ENCODE measurements at places on chromosomes 11 and 22. TPM values are rescaled to one million over a fixed set of nuclear protein-coding genes. Genes with fewer than 3 reads are reported as not detected.

The NTM gene
- 4.2 TPM for total RNA-seq

The ART1 gene
- not detected for total RNA-seq

The IFTAP gene
- total RNA-seq: 26.2 TPM

The CCDC81 gene
- total RNA-seq: 1.3 TPM

GRCh38 chr11:62256281-62256680 is 13.7 kb upstream of the SCGB2A2 start:
- no peak overlapping the region for H3K27ac ChIP-seq
- peaks cover 2% of the 10 kb centered on the region for H3K36me3 ChIP-seq
- peaks cover 25% of the 10 kb centered on the region for H3K27me3 ChIP-seq

GRCh38 chr22:44999231-44999630 is 10.6 kb downstream of the PHF21B start:
- no peak overlapping the region for H3K27ac ChIP-seq
- no peaks in the 10 kb centered on the region for H3K27me3 ChIP-seq
- no peak overlapping the region for H3K4me3 ChIP-seq
- H3K36me3 ChIP-seq: peaks cover 17% of the 10 kb centered on the region
- H3K4me1 ChIP-seq: peaks cover 20% of the 10 kb centered on the region

- no peak overlapping the region for H3K27ac ChIP-seq
- H3K4me3 ChIP-seq: no peak overlapping the region
- peaks cover 21% of the 10 kb centered on the region for H3K4me1 ChIP-seq
- H3K27me3 ChIP-seq: peaks cover 4% of the 10 kb centered on the region
- no peaks in the 10 kb centered on the region for H3K36me3 ChIP-seq
Observed at GRCh38 chr11:79028225-79028624, 412.6 kb downstream of the TENM4 start.

DNA sequence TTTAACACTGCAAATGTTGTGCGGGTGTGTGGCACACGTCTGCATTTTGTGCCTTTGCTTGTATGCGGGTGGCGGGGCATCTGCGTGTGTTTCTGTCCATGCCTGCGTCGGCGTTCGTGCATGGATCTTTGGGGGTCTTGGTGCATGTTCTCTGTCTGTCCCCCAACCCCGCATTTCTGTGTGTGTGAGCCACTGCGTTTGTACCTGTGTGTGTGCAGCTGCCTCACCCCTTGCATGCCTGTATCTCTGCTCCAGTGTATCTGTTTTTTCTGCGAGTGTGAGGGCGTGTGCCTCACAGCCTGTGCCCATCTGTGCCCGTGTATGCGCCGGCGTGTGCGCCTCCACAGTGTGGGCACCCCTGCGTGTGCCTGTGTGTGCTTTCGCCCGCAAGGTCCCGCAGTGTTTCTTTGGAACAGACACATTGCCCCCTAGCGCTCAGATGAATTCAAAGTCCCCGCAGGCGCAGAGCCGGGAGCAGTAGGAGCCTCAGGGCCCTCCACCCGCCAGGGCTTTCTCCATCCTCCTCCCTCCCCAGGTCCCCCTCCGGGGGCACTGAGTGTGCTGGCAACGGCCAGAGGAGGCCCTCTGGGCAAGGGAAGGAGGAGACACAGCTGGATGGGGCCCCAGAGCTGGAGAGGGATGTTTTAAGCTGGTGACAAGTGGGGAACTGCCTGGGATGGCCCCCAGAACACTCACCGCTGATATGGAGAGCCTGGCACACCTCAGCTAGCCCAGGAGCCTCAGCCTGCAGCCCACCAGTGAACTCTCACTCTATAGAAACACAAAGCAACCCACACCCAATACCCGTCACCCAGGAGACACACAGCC is 3.1 kb upstream of the MN1 start:
- no peak overlapping the region for H3K27ac ChIP-seq
- no peaks in the 10 kb centered on the region for H3K36me3 ChIP-seq
- H3K27me3 ChIP-seq: peaks cover 56% of the 10 kb centered on the region
- H3K4me1 ChIP-seq: peaks cover 9% of the 10 kb centered on the region
- no peak overlapping the region for H3K4me3 ChIP-seq
